Jurkat, Clone E6-1 (cell line): ENCODE measurements at places on chromosomes 4 and X.

DNA sequence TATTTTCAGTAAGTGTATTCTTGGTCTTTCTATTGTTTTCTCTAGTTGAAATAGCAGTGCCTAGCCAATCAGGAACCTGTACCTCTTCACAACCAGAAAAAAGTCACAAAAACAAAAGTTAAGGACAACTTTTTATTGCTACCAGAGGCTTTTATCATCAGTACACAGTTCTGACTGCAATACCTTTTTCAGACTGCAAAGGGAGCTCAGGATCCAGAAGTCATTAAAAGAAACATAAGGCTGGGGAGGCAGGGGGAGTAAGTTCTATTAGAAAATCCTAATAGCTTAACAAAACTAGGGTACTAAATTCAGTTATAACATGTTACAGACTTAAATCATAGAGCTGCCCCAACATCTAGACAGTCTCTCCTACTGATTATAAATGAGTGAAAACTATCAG lies 28.8 kb downstream of the CCNI start:
- no peak for DNase-seq

DNA sequence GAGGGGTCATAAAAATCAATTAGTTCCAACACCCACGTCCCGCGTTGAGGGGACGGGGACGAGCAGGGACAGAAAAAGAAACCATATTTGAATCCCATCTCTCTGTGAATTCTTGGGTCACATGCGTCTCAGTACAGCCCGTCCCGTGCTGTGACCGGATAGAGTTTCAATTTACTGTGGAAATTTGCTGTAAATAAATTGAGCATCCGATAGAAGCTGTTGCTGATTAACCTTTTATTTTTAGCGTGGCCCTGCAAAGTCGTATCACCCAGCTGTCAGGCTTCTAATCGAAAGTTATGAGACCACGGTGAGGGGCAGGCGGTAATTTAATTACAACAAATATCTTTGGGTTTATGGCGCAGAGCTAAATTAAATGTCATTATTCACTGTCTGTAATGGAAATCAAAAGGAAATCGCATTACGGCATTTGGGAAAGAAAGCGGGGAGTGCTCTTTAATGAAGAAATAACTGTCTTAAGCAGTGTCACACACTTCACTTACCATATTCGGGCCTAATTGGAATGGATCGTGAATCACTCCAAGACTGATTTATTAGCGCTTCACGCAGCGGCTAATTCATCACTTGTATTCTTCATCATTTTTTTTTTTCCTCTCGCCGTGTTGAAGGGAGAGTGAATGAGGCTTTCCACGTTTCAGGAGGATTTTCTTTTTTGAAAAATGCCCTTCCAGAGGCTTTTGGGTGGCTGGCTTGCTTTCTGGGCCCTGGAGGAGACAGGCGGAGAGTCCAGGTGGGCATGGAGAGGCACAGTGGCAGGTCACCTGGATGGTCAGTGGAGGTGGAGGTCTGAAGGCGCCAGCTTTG lies 7.3 kb downstream of the SHOX start:
- no peak for DNase-seq

GRCh38 chr4:41478518-41478917 lies 59.4 kb upstream of the LIMCH1 start:
- DNase-seq = no peak

DNA sequence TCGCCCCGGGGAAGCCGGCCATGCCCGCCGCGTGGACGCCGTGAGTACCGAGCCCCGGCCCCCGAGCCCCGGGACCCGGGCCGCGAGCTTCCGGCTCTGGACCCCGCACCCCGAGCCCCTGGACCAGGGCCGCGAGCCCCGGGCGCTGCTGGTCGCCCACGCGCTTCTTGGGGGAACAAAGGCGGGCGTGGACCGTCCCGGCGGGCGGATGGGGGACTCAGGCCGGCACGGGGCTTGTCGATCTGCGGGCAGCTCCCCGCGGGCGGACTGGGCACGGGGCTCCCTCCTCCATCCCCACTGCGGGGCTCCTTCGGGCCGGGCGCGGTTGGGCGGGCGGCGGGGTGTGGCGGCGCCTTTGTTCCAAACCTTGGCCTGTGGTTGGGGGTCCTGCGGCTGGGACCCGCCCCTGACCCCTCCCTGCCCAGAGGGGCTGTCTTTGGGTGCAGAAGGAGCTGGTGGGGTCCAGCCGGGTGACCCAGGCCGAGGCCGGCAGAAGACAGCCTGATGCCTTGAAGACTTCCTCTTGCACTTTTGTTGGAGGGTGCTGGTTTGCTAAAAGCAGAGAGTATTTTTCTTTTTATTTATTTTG lies 25.2 kb upstream of the ADD1 start:
- DNase-seq = no peak

- no peak for DNase-seq
These were observed 64.5 kb downstream of the SMC1A start for GRCh38 chrX:53357799-53358530.

- no peak for DNase-seq
These were observed 99.8 kb downstream of the LARP7 start for GRCh38 chr4:112736718-112737135.

GRCh38 chr4:74933562-74934015 lies 673 bp downstream of the PARM1 start:
- no peak for DNase-seq

GRCh38 chr4:139685180-139685579 lies 19.6 kb downstream of the MGST2 start:
- DNase-seq = peak; percentile 51

GRCh38 chr4:48065587-48066052 lies 49.0 kb downstream of the NIPAL1 start:
- no peak for DNase-seq

DNA sequence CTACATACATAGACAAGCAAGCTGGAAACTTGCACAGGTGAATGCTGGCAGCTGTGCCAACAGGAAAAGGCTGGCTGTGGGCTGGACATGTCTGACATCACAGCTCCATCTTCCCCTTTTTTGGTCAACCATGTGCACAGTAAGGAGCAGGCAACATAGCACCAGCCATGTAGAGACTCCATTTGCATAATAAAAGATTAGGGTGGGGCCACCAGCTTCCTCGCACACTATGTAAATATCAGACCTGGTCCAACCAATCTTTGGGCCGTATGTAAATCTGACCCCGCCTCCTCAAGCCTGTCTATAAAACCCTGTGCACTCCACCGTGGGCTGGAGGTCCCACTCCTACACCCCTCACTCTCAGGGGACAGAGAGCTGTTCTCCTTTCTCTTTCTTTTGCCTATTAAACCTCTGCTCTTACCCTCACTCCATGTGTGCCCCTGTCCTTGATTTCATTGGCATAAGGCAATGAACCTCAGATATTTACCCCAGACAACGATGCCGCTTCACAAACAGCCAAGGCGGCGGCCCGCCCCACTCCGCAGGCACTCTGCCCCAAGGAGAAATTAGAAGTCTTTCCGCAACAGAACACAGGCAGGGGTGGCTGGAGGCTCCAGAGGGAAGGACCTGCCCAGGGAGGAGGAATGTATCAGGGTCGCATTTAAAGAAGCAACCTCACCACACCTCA lies 862.2 kb downstream of the TRIML1 start:
- peak; percentile 1 for DNase-seq

- DNase-seq = no peak
These were observed 10.5 kb downstream of the PRKG2 start for GRCh38 chr4:81204571-81204970.

DNA sequence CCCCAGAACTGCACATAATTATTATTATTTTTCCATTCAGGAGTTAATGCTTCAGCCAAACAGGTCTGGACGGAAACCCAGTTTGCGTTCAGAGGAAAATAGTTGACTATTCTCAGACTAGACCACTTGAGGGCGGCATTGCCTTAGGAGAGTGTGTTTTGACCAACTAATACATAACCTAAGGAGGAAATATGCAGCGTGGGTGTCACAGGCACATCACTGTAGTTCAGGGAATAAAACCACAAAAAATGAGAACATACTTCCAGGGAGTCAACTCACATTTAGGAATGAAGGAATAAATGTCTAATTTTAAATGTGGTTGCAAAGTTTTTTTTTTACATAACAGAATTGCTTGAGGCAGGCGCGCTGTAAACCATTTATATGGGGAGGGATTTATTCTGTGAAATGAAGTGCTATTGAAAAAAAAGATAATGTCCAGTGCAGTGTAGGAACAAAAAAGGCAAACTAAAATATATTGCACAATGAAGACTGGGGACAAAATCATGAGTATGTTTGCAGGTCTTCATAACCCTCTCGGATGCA lies 93.3 kb downstream of the SYNPO2 start:
- DNase-seq = peak; percentile 42

- no peak for DNase-seq
These were observed 28.5 kb downstream of the SASH3 start for GRCh38 chrX:129808158-129808828.

DNA sequence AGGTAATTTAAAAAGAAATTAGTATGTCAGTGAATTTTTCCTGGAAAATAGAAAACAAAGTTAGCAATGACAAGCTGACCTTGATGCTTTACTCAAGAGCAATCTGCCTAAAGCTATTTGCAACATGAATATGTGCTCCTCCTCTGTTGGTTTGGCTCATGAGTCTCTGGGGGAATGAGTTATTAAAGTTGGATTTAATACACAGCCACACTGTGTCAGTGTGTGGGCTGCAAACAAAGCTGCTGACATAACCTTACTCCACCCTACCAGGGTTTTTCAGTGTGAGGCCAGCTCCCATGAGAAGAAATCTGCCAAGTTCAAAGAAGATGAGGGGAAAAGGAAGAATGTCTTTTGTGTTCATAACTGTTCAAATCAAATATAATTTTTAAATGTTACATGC lies 280.5 kb downstream of the TLL1 start:
- no peak for DNase-seq

DNA sequence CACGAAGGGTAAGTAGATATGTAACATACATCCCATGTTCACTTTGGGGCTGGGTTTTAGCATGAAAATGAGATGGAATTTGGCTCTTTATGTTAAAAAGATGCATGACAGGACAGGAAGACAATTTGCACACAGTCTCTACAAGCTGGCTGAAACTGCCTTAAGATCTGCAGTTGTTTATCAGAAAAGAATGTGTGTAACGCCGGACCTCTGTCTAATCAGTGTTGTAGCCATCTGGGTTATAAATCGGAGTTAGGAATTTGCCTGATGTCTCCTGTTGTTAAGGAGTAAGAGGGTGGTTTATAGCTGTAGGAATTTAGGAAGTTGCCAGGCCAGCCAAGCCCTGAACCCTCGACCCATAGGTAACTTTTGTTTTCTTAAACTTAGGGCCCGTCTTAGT lies 562.9 kb upstream of the FAT1 start:
- DNase-seq = no peak

- DNase-seq = no peak
These were observed 321.6 kb upstream of the PCDH10 start for GRCh38 chr4:132827522-132827921.

DNA sequence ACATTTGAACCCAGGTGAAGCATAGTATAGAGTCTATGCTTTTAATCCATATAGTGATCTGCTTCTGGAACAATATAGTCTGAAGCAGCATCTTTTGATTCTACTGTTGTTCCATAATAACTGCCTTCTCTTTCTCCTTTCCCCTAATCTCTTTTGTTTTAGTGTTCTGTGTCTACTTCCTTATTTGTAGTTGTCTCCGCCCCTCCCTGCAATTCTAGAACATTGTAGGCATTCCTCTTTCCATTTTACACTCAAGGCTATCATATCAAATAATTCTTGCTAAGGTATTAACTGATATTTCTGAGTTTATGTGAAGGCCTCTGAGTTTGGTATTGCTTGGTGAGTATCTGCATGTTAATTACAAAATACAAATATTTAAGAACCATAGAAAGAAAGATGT lies 11.6 kb downstream of the BLTP1 start:
- DNase-seq = no peak

DNA sequence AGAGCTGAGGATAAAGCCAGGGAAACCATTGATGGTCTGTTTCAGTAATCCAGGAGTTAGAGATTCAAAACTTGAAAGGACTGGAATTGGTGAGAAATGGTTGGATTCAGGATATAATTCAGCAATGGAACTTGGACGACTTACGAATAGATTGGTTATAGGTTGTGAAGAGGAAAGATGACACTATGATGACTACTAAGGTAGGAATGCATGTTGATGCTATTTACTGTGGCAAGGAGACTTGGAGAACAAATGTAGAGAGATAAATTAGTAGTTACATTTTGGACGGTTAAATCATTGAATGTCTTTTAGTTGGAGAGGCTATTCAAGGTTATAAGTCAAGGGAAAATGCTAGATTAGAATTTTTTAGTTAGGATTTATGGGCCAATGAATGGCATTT lies 365.4 kb upstream of the TECRL start:
- no peak for DNase-seq

DNA sequence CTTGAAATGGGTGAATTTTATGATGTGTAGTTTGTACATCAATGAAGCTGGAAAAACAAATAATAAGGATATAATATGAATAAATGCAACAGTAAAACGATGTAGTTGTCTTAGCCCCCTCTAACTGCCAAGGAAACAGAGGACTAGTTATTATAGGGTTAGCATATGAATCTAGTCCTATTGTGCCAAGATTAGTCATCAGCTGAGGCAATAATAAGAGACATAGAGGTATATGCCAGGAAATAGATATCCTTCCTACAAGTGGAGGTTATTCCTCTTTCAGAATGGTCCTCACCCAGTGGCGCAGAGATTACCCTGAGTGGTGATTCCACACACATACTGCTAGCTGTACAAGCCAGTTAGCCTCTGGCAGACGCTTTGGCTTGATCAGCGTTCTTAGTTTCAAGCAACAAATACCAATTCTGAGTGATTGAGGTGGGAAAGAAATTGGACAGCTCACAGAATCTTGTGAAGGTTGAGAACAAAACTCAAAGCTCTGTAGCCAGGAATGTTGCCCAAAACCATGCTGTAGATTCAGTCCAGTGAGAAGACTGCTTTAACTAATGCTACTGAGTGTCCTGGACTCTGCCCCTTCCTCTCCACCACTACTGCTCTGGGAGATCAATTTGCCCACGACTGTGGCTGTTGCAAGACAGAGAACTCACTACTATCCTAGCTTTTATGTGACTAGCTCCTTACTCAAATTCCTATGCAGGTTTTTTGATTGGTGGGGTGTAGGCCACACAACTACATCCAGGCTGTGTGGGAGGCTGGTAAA lies 27.0 kb upstream of the ZNF280C start:
- no peak for DNase-seq

- DNase-seq = no peak
These were observed 73.0 kb upstream of the ZNF518B start for GRCh38 chr4:10530137-10530786.

DNA sequence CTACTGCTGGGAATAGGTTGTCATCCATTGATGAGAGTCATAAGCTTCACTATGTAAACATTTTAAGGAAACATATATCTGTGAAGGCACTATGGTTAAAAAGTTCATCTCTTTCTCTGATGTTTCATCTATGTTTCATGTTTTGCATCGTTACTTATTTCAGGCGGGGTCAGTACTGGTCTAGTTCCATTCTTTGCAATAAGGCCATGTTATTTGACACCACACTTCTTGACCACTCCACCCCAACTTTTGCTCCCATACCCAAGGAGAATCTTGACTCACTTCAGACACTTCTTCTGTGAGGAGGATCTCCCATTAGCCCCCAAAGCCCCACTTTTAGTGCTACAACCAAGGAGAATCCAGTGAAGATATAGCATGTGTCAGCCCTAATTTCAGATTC lies 119.4 kb downstream of the GRIA3 start:
- DNase-seq = no peak

- no peak for DNase-seq
These were observed 37.0 kb upstream of the CT83 start for GRCh38 chrX:116499780-116500179.
